GM03348 (cell line): ENCODE measurements at places on chromosomes 5 and 9.

GRCh38 chr9:80866576-80867227 is 822.6 kb downstream of the TLE1 start:
- DNase-seq = no peak

DNA sequence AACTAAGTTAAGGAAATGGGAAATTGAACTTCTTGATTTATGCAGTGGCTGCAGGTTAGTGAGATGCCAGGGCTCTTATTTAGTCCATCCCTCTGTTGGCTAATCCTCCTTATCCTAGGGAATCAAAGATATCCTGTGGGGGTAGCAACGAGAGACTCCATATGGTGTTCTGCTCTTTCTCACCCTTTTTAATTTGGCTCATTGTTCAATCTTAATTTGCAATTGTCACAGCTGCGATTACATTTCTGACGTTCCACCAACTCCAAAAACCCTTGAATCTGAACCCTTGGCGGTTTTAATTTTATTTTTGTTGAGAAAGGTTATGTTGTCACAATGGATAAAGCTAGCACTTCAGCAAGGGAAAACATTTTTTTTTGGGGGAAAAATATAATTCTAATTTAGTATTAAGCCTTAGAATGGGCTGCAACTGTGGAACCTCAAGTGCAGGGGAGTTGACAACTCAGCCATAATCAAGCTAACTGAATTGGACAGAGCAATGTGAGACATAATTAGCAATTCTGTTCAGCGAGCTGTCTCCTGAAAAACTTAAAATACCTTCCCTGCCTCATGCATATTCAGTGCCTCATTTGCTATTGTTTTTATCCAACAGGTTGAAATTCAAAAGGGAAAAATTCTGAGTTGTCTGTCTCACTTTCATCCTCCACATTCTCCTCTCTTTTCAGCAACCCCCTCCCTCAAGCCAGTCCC is 91.3 kb downstream of the MAT2B start:
- DNase-seq = no peak

- no peak for DNase-seq
Observed at GRCh38 chr9:86257391-86257790, 2.1 kb downstream of the C9orf153 start.

GRCh38 chr5:152505442-152506042 is 100.5 kb upstream of the NMUR2 start:
- DNase-seq = peak; percentile 60

GRCh38 chr9:26658476-26658875 is 234.1 kb downstream of the CAAP1 start:
- no peak for DNase-seq

DNA sequence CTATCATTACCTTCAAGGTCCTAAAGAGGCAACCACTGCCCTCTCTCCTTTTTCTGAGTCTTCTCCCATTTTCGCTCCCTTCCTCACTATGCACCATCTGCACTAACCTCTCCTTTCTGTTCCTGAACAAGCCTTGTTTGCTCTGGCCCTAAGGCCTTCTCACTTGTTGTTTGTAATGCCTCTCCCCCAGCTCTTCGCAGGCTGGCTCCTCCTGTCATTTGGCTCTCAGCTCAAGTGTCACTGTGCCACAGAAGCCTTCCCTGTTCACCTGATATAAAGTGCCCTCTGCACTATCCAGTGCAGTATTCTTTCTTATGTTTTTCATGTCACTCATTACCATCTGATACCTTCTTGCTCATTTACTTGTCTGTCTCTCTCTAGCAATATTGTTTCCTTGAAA is 303.7 kb downstream of the KCNN2 start:
- no peak for DNase-seq
